ENCODE measurements at places on chromosomes 11 and 22. TPM values are rescaled to one million over a fixed set of nuclear protein-coding genes. Genes with fewer than 3 reads are reported as not detected.

DNA sequence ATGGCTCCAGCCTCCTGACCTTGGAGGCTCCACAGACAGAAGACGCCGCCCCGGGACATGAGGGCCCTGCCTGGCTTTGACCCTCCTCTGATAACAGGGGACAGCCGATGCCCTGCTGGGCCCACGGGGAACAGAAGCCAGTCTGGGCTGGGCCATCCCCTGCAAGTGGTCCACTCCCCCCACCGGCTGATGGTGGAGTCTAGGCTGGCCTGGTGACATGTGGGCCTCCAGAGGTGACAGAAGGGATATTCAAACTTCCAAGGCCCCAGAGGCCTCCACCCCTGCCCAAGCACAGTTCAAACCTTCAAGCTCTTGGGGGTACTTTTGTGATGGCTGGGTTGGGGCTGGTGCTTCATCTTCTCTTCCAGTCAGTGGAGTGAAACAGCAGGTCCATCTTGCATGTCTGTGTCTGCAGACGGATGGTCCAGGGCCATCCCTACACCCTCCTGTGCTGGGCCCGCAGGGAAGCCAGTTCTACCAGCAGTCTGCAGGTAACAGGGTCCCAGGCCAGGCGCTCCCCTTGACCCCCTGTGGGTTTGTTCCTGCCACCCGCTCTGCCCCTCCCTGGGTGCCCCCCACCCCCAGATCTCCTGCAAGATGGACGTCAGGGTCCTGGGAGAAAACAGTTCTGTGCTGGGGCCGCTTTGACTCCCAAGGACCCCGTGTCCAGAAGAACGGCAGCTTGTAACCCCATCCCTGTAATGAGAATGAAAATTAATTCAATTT is 929.9 kb downstream of the BRD1 start:
- DNase-seq, result no peak

DNA sequence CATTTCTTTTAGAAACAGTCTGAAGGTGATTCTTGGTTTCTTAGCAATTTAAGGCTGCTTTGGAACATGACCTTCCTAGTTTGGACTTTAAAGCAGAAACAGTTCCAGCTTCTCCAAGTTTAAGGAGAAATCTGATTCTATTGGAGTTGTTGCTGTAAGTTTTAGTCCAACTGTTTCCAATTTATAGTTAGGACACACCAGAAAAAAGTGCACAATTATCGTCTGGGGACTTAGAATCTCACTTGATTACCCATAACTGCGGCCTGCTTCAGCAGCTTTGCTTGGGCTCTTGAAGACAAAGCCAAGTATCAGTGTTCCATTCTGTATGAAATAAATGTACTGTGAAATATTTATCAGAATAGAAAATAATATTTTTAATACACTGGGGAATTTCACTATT is 246.6 kb downstream of the TMEM135 start:
- DNase-seq, result no peak

- DNase-seq, result peak; percentile 83
Observed at GRCh38 chr22:29306835-29307595, 565 bp downstream of the GAS2L1 start.

DNA sequence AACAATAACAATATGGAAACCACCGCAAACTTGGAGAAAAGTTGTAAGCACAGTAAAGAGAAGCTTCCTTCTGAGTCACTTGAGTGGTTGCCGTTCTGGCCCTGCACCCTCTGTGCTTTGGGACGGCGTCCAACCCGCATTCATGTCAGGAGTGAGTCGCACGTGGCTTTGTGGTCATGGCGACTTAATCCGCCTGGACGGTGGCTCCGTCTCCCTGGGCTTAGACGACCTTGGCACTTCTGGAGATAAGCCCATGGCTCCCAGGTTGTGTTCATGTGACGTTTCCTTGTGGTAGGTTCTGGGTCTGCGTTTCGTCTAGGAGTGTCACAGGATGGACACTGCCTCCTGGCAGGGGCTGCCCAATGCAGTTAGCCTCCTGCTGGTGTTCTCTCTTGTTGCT is 40.5 kb downstream of the TPCN2 start:
- peak; percentile 40 for DNase-seq

Gene OR52H1
- total RNA-seq, result 2.0 TPM

DNA sequence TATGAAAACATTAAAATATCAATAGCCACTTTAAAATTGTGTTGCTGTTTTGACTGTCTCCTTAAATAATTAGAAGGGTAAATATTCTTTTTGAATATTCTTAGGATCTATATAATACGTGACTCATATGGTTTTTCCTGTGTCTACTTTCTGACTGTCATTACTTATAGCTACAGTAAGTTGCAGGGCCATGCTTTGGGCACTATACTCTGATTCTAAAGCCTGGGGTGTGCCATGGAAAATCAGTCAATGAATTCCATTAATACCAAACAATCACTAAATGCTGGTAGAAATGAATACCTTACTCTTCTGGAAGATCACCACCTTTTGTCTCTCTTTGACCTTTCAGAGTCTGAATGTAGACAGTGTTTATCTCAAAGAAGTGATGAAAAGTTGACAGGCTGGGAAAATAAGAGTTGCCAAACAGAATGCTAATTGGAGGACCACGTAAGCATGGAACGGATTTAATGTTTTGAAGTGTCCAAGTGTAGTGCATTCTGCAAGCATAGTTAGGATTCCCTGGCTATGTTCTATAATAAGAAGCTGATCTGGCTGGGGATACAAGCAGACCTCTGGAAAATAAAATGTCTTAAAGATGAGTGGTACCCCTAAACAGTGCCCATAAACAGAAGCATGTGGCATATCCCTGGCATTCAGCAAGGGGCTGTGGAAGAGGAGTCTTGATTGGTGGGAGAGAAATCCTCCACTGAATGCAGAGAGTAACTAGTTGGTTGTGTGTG is 16.8 kb downstream of the LUZP2 start:
- no peak for DNase-seq

DNA sequence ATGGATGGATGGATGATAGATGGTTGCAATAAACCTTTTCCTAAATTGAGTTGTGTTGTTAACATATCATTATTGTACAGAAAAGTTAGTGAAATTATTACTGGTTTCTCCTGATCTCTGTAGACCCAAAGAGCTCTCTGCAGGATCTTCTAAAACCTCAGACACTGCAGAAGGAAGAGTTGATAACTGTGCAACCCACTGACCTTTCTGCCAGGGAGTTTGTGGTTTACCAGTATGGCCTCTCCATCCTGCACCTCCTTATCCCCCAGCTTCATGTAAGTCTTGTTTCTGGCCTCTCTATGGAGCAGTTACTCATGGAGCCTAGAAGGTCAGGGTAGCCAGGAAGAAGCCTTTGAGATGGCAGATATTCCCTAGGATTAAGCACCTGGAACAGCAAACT is 45.6 kb downstream of the BTG4 start:
- no peak for DNase-seq

- DNase-seq, result no peak
Observed at GRCh38 chr11:30735946-30736345, 149.8 kb upstream of the MPPED2 start.

GRCh38 chr11:70716986-70717775 is 318.9 kb downstream of the CTTN start:
- no peak for DNase-seq

DNA sequence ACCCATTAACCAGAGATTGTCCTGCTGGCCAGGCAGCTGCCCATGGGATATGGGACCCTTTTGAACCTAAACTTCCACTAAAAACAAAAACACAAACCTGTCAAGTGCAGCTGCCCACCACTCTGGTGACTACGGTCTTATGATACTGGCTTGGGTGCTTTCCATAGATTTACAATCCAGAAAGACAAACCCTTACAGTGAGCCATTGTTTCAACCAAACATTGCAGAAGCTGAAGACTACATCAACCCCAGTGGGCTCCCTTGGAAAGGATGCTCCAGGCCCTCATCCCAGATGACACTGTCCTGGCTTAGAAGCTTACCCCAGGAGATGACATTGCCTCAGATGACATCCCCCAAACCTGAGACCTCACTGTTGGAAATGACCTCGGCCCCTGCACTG is 56.9 kb upstream of the WNT11 start:
- no peak for DNase-seq

- peak; percentile 56 for DNase-seq
Observed at GRCh38 chr22:47337161-47337621, 574.7 kb downstream of the TBC1D22A start.

Gene CCDC116
- total RNA-seq, result 0.15 TPM

Gene OR52N4
- not detected for total RNA-seq

Gene SPI1
- total RNA-seq, result 12.5 TPM

DNA sequence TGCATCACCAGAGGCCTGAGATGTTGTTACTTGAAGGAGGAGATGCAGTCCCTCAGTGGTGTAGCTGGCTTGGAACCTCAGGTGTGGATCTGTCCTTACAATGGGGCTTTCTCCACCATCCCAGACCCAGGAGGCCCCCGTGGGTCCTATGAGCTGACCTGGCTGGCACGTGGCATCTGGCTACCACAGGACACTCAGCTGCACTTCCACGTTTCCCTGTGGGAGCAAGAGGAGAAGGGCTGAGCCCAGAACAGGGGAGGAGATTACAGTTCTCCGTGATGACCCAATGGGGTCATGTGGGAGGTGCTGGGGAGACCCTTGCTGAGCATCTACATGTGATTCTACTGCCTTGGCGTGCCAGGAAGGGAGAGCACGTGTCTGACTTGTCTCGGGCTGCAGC is 1448.4 kb downstream of the TBC1D22A start:
- DNase-seq, result no peak

- DNase-seq, result no peak
Observed at GRCh38 chr11:73095613-73096012, 46.5 kb downstream of the FCHSD2 start.

DNA sequence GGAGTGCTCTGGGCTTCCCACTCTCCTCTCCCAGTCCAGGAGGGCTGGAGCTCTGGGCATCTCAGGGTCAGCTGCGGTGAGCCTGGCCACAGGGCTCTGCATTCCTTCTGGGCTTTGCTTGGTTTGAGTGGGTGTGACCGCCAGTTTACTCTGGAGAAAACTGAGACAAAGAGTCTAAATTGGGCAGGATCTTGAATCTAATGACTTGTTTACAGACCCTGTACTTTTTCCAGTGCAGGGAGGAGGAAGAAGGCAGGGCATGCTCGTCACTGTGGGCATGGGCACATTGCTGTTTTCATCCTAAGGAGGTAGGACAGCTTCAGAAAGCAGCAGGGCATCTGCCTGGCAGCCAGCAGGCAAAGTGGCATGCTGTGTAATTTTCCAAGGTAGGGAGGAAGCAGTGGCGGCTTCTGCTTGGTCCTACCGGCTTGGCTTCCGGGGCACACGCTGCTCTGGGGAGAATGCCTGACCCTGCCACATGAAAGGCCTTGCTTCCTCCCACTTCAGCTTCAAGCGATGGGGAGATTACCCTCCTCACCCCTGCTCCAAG is 22.9 kb downstream of the FLI1 start:
- DNase-seq, result no peak

Gene MAP4K2
- 14.0 TPM for total RNA-seq

DNA sequence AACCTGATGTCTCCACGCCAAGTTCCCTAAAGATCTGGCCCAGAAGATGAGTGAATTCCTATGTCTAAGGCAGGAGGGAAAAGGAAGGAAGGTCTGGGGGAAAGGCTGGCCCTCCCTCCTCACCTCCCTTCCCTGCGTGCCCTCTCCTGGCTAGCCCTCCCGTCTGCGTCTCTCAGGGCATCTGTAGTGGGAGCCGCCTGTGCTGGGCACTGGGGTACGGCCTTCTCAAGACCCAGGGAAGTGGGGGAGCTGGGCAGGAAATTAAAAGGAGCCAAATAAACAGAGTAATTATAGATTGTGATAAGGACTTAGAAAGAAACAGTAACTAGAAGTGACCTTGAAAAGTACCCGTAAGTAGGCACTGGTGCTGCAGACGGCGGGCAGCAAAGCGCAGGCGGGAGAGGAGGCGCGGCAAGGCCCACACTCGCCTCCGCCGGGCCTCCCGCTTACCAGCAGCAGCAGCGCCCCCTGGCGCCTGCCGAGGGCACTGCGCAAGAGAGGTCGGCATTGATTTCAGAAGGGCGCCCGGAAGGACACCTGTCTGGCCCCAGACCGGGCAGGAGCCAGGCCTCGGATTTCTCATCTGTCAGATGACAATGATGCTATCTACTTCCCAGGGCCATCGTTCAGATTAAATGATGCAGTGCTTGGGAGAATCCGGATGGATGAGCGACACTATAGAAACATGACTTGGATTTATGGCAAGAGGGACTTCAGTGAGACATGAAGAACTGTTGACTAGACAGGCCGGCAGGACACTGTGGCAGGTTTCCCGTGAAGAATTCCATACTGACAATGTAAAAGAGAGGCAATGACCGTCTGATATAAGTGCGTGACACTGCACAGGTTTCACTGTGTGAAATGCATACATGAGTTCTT is 7.3 kb downstream of the KCNJ1 start:
- DNase-seq, result no peak
